ENCODE measurements at places on chromosomes 6 and 20. TPM values are rescaled to one million over a fixed set of nuclear protein-coding genes. Genes with fewer than 3 reads are reported as not detected.

ESF1 gene
- 14.9 TPM for total RNA-seq

BPIFA1 gene
- not detected for total RNA-seq

PLAGL1 gene
- 16.9 TPM for total RNA-seq

HDGFL1 gene
- not detected for total RNA-seq

C20orf141 gene
- not detected for total RNA-seq

MED20 gene
- 20.9 TPM for total RNA-seq
